Activated gamma-delta T cell treated with anti-CD3 and anti-CD28 coated beads, Interleukin-2, amount 50 U/mL, for 16 hours (primary cell): ENCODE measurements at places on chromosomes 11 and 22.
A peak's percentile ranks its signal among the peaks of the same experiment; 100 is the strongest.

DNA sequence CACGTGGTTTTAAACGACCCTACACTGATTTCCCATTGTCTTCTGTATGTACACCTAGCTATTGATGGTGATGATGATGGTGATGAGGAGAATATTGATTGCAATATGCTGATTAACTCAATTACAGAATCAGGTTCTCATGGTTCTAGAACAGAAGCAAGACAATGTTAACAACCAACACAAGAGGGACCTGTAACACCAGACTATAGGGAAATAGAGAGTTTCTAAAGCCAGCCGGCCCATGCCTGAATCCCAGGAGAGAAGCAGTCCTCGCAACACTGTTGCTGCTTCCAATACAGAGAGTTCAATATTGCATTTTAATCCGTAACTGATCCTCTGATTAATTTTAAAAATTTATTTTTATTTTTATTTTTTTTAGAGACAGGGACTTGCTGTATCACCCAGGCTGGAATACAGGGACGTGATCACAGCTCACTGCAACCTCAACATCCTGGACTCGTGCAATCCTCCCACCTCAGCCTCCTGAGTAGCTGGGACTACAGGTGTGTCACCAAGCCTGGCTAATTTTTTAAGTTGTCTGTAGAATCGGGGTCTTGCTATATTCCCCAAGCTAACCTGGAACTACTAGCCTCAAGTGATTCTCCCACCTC is 22.2 kb upstream of the UBASH3B start:
- DNase-seq, result no peak

DNA sequence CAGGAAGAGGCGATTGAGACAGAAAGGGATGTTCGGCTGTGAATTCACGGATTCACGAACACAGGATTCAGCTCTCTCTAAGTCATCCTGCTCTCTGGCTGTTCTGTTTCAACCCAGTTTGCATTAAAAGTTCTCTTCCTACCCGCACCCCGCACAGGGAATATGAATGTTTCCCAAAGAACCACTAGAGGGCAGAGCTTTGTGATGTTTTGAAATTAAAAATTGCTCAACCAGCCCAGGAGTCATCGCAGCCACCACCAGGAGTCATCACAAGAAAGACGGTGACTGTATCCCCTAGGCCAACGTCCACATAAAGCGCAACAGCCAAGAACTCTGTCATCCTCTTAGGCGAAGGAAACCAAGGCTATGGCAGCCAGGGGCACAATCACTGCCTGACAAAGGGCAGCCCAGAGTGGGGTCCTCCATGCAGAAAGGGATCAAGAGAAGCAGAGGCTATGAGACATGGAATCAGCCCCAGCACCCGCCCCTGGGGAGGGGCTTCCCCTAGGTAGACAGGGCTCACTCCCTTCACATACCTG is 122.4 kb downstream of the WT1 start:
- DNase-seq, result no peak

DNA sequence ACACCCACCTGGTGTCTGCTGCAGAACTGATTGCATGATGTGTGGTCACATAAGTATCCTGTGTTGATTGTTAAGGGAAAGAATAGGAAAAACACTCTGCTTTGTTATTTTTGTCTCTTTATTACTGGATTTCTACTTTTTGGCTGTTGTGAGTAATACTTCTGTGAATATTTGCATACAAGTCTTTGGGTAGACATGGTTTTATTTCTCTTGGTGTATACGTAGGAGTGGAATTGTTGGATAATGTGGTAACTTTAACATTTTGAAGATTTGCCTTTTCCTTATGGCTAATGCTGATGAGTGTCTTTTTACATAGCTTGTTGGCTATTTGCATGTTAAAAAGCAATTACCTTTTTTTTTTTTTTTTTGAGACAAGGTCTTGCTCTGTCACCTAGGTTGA is 13.1 kb downstream of the PPP6R3 start:
- DNase-seq, result no peak

- no peak for DNase-seq
Observed at GRCh38 chr11:109795234-109795633, 298.0 kb upstream of the ZC3H12C start.

DNA sequence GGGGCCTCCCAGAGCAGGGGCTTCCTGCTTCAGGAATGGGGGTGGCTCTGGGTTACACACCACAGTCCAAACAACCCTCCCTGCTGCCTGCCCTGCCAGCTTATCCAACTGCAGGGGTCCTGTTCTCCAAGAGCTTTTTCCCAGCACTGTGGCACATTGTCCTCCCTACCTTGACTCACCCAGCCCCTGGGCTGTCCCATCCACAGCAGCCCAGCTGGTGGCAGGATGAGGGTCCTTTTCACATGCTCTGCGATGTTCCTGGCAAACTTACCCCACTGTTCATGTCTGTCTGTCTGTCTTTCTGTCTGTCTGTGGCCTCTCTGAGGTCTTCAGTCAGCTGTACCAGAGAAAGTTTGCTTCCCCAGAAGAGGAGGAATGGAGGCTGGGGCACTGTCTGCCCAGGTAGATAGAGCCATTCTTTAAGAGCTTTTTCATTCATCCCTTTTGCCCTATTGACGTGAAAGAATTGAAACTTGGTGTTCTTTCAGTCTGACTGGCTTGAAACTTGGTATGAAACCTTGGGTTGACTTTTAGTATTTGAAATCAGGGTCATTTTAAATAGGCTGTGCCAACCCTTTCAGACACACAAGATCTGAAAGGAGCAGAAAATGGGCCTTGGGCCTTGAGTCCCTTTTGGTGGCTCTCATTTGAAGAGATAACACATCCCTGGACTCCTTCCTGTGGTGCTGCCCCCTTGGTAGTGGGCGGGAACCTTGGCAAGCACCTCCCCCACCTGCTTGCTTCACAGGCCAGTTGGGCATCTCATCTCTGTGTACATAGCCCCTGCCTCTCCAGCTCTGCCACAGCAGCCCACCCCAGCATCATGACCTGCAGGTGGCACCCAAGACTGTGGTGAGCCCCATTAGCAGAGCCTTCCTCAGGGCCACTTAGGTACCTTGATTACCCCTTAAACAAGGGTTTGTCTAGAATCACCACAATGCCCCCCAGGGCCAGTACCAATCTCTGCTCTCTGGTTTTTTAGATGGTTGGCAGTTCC is 74.6 kb upstream of the SUSD2 start:
- DNase-seq, result peak; percentile 17

- no peak for DNase-seq
Observed at GRCh38 chr11:133762538-133762937, 82.8 kb downstream of the SPATA19 start.
